CD4-positive, alpha-beta T cell treated with Interleukin-4 for 4 hours (primary cell): ENCODE measurements at places on chromosomes 12 and 14.

- DNase-seq: no peak
Measured at GRCh38 chr14:22627506-22628263, 16.5 kb downstream of the OR6J1 start.

- no peak for DNase-seq
Measured at GRCh38 chr12:94942663-94943062, 60.8 kb downstream of the NDUFA12 start.

DNA sequence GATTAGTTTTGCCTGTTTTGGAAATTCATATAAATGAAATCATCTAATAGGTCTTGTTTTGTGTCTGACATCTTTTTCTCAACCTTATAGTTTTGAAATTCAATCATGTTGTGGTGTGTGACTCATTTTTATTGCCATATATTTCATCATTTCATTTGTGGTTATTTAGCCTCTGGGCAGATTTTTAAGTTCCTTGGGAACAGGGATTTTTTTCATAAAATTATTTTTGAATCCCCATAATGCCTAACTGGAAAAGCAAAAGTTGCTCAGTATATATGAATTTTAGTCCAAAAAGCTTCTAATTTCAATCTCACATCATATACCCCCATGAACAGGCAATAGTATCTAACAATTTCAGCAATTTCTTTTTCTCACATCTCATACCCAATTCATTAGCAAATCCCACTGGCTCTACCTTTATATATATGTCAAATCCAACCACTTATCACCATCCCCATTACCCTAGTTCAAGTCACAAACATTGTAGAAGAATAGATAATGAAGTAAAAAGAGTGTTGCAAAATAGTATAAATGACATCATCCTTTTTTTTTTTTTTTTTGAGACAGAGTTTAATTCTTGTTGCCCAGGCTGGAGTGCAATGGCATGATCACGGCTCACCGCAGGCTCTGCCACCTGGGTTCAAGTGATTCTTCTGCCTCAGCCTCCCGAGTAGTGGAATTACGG, 2.6 kb upstream of the OR6J1 start:
- no peak for DNase-seq

- DNase-seq: no peak
Measured at GRCh38 chr12:130546494-130546893, 169.6 kb downstream of the RIMBP2 start.

DNA sequence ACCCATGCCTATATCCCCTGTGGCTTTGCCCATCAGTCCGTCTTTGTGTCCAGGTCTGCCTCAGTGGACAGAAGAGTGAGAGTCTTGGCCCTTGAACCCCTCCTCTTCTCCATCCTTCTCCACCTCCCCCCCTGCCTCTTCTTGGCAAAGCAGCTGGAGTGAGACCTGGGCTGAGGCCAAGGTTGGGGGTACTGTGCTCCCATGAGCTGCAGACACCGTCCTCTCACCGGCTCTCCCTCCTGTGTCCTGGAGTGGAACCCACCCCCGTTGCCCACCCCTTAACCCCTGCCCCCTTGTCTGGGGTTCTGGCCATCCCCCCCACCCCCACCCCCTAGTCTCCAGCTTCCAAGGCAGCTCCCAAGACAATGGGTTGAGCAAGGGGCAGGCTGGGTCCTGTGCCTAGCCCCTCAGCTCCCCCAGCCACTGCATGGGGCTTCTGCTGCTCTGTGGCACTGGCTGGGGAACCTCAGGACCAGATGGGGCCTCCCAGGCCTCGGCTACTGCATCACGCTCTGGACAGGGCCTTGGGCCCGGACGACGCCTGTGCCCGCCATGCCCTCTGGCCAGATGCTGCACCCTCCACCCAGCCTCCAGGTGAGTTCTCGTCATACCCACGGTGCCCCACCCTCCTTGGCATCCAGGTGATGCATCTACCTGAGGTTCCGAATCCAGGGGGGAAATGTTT, 35.7 kb downstream of the RTL1 start:
- DNase-seq: no peak

DNA sequence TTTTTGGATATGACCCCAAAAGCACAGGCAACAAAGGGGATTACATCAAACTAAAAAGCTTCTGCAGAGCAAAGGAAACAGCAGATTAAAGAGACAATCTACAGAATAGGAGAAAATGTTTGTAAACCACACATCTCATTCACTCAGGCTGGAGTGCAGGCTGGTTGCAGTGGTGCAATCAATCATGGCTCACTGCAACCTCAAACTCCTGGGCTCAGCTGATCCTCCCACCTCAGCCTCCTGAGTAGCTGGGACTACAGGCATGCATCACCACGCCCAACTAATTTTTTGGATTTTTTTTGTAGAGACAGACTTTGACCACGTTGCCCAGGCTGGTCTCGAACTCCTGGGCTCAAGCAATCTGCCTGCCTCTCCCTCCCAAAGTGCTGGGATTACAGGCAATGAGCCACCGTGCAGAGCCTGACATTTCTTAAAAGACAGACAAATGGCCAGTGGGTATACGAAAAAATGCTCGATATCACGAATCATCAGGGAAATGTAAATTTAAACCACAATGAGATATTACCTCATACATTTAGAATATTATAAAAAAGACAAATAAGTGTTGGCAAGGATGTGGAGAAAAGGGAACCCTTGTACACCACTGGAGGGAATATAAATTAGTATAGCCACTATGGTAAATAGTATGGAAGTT, 9.8 kb downstream of the NCKAP5L start:
- no peak for DNase-seq

DNA sequence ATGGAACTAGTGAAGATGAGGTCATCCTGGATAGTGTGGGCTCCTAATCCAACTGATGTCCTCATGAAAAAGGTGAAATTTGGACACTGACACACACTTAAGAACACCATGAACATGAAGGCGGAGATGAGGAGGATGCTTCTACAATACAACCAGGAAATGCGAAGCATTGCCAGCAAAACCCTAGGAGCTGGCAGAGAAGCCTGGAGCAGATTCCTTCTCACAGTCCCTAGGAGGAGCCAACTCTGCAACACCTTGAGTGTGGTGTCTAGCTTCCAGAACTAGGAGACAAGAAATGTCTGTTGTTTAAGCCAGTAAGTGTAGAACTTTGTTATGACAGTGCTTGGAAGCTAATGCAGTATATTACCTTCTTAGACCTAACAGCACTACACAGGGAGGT, 191.9 kb upstream of the PWP1 start:
- no peak for DNase-seq

GRCh38 chr12:92414170-92415070, 268.8 kb upstream of the BTG1 start:
- no peak for DNase-seq

GRCh38 chr14:77094672-77095284, 3.3 kb upstream of the CIPC start:
- DNase-seq: peak; percentile 78

- DNase-seq: no peak
Measured at GRCh38 chr14:98477935-98478334, 794.1 kb downstream of the BCL11B start.

DNA sequence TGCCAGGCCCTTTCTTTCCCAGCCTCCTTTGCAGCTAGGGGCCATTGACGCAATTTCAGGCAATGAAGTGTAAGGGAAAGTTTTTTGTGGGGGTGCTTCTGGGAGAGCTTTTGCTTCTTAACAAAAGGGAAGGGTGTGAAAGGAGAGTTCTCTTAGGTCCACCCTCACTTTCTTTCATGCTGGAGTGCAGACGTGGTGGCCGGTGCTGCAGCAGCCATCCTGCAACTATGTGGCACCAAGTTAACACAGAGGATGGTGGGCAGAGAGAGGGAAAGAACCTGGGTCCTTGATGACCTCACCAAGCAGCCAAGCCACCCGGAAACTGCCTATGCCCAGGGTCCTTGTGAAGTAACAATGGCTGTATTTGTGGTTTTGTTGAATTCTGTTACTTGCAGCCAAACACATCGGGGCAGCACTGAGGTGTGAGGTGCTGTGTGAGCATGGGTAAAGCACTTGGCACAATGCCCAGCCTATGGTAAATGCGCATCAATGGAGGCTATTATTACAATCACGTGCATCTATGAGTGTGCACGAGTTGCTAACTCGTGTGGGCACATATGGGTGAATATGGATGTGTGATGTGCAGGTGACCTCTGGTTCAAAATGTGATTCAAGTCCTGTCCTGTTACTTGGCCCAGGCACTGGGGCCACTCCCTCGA, 122.6 kb downstream of the CALM1 start:
- no peak for DNase-seq

GRCh38 chr14:33755358-33755757, 195.5 kb downstream of the EGLN3 start:
- no peak for DNase-seq

DNA sequence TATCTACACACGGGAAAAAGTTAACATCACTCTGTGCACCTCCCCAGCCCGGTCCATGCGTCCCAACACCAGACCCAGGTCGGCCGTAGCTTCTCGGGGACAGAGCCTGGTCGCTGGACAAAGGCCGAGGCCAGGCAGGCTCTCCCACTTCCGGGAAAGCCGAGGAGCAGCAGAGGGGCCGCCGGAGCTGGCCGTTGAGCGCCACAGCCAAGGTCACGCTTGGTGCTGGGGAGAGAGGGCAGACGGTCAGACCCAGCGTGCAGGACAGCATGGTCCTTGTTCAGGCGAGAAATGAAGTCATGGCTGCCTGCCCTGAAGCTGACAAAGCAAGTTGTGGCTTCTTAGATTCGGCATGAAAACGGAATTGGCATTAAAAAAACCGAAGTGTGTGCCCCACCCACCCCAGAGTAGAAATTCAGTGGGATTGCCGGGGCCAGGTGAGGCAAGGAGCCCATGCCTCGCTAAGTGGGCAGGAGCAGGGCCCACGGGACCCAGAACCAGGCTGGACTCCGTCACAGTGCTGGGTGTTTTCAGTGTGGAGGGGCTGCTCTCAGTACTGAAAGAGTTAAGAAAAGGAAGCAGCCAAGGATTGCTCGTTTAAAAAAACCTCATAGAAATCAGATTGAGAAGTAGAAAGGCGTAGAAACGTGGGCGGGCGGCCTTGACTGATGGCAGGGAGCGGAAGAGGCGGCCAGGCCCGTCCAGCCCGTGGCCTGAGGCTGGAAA, 4.3 kb downstream of the ARL6IP4 start:
- DNase-seq: no peak

GRCh38 chr12:71581206-71581605, 82.4 kb downstream of the ZFC3H1 start:
- DNase-seq: no peak

- DNase-seq: no peak
Measured at GRCh38 chr12:21699851-21700250, 42.2 kb upstream of the LDHB start.

- DNase-seq: no peak
Measured at GRCh38 chr14:81550001-81550637, 16.5 kb upstream of the SEL1L start.

DNA sequence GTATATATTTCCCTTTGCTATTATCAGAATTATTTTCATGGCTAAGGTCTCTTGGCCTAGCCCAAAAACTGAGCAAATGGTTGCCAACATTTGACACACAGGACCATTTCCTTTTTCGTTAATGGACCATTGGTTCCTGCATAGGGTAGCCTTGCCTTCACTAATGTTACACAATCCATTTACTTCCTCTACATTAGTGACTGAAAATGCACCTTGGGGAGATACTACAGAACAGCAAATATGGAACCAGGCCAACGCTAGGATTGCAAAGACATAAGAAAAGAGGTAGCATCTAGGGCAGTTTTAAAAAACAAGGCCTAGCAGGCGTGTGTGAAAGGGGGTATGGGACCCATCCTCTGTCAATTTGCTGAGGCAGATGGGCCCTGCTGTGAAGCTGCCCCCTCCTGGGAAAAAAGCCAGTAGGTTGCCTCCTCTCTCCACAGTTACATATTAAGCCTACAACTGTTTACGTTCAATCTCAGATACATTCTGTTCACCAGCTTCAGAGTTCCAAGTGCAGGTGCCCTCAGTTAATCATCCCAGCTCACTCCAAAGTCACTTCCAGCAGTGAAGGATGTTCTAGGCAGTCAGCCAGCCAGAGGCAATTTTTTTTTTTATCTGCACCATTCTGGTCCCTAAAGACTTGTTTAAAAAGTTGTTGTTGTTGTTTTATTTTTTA, 15.0 kb downstream of the AQP6 start:
- no peak for DNase-seq

DNA sequence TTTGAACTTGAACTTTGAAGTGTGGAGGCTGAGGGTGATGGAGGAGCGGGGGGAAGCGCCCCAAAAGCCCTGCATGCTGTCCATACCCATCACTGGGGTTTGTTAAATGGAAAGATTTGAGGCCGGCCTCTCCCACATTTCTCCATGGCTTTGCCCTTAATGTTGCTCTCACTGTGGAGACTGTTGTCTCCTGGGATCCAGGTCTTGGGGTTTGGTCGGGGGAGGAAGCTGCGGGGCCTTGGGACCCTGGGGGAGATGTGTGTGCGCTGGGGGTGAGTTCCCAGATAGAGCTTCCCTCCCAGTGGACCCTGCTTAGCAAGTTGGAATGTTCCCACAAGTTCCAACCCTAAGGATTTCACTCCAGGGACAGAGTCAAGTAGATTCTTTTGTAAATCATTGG, 28.0 kb upstream of the LRTM2 start:
- DNase-seq: no peak

DNA sequence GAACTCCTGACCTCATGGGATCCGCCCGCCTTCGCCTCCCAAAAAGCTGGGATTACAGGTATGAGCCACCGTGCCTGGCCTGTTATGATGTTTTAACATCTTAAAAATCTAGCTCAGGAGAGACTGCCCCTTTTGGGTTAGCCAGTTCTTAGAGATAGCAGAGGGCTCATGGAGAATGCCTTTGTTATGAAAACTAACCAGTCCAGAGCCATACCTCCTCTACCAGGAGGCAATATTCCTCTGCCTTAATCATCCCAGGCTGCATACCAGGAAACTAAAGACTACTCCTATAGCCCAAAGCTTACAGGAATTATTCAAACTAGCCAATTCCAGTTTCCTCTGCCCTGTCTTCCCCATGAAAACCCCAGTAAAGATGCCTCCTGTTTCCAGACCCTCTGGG, 96.0 kb upstream of the MDM1 start:
- no peak for DNase-seq

DNA sequence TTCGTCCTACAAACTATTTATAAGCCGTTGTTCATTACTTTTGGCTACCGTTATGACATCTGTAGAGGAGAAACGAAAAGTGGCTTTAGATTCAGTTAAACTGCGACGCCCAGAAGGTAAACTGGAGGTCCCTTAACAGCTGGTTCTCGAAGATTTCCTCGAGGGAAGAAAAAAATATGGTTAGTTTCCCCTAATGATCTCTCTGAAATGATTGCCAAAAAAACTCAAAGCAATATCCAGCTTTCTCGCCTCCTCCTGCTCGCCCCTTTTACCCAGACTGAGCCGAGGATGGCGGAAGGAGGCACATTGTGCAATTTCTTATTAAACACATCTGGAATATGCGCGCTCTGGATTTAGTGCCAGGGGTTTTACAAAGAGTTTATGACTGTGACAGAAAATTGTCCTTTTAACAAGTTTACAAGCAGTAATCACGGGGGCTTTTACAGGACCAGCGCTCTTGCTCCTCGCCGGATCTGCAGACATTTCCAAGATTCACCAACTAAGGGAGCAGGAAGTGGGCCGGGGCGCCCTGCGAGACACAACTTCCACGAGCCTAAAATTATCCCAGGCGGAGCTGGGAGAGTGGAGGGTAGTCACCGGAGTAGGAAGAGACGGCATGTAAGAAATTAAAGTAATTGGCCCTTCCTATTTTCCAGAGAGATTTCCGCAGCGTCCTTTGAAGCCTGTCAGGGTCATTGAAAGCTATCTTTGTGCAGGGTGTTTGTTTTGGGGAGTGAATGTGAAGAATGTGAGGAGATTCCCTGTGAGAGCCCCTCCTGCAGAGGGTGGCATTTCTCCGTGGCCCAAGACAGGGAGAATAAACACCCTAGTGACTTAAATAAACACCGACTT, 5.6 kb downstream of the SIX1 start:
- DNase-seq: no peak
